ENCODE measurements at places on chromosomes 5 and 9.
A peak's percentile ranks its signal among the peaks of the same experiment; 100 is the strongest.

DNA sequence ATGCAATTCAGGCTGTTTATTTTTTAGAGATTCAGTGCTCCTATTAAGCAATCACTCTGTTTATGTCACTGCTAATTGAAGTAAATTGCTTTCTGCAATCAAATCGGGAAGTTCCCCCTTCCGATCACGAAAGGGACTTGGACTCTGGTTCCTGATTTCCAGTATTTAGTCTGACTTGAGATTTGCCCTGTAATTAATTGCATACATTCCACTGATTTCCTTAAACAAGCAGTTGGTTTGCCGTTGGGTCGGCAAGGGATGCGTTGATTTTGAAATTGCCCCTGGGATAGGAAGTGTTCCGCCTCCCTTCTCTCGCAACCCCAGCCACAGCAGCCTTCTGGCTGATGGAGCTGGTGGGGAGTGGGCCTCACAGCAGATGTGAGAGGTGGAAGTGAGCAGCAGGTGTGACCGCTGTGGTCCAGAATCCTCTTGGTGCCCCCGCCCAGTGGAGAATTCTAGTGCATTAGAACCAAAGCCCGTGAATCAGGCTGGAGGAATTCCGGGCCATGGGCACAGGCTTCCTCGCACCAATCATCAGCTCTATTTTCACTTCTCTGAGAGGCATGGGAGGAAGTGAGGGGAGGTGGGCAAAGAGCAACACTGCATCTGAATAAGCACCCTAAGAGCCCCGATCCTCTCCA, 102.5 kb downstream of the SPRY4 start:
- no peak for DNase-seq

- DNase-seq = no peak
Measured at GRCh38 chr9:88391236-88391635, 3.0 kb downstream of the SPIN1 start.

- DNase-seq = peak; percentile 39
Measured at GRCh38 chr5:34655354-34655991, 655 bp upstream of the RAI14 start.

GRCh38 chr9:114503522-114504340, 1.5 kb downstream of the WHRN start:
- no peak for DNase-seq

GRCh38 chr5:60521376-60522291, 178.3 kb downstream of the DEPDC1B start:
- DNase-seq = no peak

DNA sequence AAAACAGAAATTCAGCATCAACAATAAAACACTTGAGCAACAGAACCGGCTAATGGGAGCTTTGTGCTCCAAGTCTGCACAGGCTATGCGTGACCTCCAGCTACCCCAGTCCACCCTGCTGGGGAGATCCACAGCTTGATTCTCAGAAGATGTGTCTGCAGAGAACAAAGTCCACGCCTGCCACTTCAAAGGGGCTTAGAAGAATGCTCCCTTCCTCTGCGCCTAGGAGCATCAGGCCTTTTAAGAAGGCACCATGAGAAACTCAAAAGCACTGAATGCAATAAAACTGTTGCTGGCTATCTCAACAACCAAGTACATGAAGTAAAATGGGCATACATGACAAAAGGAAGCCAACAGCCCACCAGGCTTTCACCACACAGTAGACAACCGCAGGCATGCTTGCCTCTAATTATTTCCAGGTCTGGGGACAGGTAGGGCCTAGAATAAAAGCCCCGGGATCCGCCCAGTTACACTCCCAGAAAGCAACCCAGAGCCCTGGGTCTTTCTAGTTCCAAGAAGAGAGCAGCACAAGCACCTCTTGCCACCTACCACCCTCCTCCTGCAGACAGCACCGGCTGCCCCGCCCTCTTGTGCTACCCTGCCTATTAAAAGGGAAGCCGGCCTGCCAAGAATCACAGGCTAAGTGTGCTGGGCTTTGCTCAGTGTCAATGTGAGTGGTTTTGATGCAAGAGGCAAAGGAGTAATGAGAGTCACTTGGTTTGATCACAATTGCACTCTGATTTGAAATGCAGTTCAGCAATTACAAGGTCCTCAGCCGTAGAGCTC, 123.2 kb downstream of the SPOCK1 start:
- DNase-seq = no peak

DNA sequence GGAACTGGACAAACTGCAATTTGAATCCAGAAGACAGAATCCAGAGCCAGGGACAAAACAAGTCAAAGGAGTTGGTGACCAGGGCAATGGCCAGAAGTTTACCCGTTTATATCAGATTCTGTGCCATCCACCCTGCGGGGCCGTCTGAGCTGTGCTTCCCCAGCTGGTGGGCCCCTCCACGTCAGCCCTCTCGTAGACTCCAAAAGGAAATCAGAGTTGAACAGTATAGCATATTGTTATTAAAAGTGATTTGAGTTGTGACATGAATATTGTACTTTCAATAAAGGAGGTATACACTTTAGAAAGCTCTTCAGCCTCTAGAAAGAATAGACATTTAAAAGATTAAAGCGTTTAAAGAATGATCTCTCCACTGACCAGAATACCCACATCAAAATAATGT, 102.4 kb downstream of the NFIB start:
- DNase-seq = no peak

DNA sequence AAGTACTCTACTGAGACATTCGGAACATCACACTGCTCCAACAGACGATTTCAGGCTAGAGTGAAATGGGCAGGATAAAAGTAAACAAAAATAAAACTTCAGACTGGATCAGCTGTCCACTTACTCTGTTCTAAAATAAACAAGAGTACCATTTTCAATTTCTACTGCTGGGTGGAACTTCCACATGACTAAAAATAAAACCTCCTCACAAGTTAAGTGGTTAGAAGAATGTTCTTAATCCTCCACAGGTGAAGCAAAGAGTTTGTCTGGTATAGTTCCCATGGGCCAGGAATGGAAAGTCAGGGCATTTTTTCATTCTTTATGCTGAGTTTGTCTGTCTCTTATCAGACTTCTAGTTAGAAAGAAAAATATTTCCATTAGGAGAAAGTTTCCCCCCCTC, 15.7 kb downstream of the NUDT12 start:
- DNase-seq = no peak

DNA sequence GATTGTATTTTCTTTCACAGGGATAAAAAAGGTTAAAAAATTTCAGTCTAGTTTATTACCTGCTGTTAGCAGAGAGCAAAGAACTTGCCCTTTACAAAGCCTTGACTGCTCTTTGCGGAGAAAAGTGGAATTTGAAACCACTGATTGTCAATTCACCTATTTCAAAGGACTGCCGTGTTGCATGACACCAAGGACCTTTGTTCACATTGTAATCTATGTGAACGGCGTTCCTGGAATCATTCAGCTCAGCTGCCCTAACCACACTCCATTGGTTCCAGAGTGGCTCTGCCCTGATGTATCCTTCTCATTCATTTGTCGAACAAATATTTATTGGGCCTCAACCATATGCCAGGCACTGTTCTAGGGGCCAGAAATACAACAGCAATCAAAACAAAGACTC, 377.5 kb upstream of the RFX3 start:
- DNase-seq = no peak

- no peak for DNase-seq
Measured at GRCh38 chr9:36930941-36931340, 103.1 kb downstream of the PAX5 start.

GRCh38 chr9:91682806-91683205, 259.2 kb upstream of the NFIL3 start:
- DNase-seq = no peak

DNA sequence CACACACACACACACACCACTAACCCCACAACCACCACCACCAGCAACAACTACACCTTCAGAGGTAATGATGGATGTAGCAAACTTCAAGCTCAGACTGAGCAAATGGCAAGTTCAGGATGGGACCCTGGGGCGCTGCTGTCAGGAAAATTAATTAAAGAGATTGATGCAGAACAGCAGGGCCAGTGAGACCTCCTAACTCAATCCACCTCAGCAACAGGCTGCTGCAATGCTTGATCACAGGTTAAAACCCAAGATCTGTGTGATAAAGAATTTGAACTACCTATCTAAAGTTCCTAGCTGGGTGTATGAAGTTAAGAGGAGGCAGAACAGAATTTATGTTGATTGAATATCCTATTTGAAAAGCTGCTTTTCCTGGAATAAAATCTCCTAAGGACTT, 140.3 kb upstream of the FER start:
- DNase-seq = no peak

- DNase-seq = no peak
Measured at GRCh38 chr5:6394429-6395101, 16.2 kb upstream of the MED10 start.

GRCh38 chr5:110099572-110099971, 409.8 kb downstream of the MAN2A1 start:
- DNase-seq = no peak

GRCh38 chr5:546376-546908, 22.2 kb upstream of the SLC9A3 start:
- no peak for DNase-seq

GRCh38 chr9:70257502-70257901, 1.3 kb upstream of the SMC5 start:
- no peak for DNase-seq

- no peak for DNase-seq
Measured at GRCh38 chr9:22645893-22646292, 199.3 kb downstream of the DMRTA1 start.

- no peak for DNase-seq
Measured at GRCh38 chr5:8892926-8893325, 652.9 kb downstream of the SEMA5A start.

GRCh38 chr5:148290271-148291195, 21.7 kb upstream of the SPINK7 start:
- no peak for DNase-seq

DNA sequence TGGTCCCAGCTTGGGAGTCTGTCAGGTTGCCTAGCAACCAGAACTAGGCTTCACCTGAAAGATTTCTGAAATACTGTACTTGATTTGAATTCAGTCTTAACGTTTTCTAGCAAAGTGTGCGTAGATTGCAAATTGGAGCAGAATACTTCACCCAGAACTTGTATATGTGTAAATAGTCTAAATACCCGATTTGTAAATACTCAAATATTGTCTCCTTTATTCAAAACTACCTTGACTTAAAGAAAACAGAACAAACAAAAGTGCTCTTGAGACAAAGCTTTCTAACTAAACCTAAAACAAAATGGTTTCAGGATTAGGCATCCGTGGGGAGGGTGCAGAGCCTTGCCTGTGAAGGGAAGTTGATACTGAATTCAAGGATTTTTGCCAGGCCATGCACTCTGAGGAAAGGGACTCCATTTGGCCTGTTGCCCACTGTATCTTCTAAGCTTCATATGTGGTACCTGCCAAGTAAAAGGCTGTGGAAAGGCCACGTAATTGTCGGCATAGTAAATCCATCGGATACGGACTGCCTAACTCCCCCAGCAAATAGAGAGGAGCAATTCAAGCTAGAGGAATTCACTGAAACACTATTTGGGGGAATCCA, 744 bp upstream of the HMGCS1 start:
- no peak for DNase-seq

- no peak for DNase-seq
Measured at GRCh38 chr9:73146111-73146815, 5.4 kb upstream of the ANXA1 start.

- no peak for DNase-seq
Measured at GRCh38 chr5:137304226-137304874, 194.8 kb downstream of the SPOCK1 start.

GRCh38 chr9:134591573-134591981, 50.0 kb upstream of the COL5A1 start:
- DNase-seq = no peak

- DNase-seq = no peak
Measured at GRCh38 chr5:163193886-163194285, 243.5 kb upstream of the CCNG1 start.
